ENCODE measurements at places on chromosomes 16 and 17. TPM values are rescaled to one million over a fixed set of nuclear protein-coding genes. Genes with fewer than 3 reads are reported as not detected.

DNA sequence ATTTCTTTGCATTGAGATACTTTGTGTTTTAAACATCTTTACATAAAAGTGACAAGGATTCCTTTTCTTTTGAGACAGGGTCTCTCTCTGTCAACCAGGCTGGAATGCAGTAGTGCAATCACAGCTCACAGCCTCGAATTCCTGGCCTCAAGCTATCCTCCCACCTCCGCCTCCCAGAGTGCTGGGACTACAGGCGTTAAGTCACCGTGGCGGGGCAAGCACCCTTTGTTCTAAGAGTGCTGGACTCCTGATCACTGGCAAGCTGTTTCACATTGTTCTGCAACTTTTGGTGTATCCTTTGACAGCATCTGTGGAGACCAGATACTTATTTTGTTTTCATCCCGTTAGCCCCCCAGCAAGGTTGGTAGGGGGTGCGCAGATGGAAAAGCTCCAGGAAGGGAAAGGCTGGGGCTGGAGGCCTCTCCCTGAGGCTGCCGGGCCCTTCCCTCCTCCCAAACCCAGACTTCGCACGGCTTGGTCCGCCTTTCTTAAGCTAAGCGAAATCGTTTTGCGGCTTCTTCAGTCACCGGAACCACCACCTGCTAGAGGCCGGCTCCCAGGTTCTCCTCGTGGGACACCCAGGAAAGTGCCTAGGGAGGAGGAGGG, 1.1 kb downstream of the ST6GALNAC2 start:
- no peak for DNase-seq

DNA sequence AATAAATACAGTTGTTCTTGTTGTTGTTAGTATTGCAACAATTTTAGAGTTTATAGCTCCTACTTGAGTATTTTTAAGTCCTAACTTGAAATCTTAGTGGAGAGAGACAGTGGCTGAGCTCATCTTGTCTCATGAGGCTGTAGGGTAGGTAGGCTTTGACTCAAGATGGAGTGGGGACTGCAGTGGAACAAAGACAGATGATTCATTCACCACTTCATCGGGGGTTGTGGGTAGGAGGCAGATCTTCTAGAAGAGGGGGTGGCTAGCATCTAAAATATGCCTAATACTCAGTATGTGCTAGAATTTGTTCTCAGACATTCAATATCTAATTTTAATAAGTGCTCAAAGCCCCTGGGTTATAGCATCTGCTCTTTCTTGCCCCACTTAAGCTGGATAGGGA, 13.1 kb upstream of the MMD start:
- no peak for DNase-seq

GRCh38 chr16:4474192-4474961, at the start of gene NMRAL1:
Gene NMRAL1, minus strand, starts transcription at chr16:4474625. Its CDS starts 493 bp downstream, at chr16:4474132.
- peak; percentile 77 for DNase-seq

GRCh38 chr17:1058423-1059130, 61.6 kb downstream of the TIMM22 start:
- DNase-seq: peak; percentile 60

The MYH8 gene
- total RNA-seq: 0.11 TPM

- DNase-seq: no peak
Measured at GRCh38 chr16:56787167-56787566, 57.2 kb downstream of the NUP93 start.

The C16orf54 gene
- total RNA-seq: not detected

DNA sequence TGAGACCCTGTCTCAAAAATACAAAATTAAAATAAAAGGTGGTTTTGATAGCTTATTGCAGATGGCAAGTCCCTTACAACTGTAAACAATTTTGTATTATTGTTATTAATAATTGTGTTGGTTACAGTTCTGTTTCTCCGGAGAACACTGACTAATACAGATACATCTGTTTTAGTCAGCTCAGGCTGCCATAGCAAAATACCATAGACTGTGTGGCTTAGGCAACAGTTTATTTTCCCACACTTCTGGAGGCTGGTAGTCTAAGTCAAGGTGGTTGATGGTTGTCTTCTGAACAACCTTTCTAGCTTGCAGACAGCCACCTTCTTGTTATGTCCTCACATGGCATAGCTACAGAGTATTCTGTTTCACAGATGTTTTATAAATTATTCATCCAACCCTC, 14.2 kb upstream of the IL21R start:
- DNase-seq: peak; percentile 62

DNA sequence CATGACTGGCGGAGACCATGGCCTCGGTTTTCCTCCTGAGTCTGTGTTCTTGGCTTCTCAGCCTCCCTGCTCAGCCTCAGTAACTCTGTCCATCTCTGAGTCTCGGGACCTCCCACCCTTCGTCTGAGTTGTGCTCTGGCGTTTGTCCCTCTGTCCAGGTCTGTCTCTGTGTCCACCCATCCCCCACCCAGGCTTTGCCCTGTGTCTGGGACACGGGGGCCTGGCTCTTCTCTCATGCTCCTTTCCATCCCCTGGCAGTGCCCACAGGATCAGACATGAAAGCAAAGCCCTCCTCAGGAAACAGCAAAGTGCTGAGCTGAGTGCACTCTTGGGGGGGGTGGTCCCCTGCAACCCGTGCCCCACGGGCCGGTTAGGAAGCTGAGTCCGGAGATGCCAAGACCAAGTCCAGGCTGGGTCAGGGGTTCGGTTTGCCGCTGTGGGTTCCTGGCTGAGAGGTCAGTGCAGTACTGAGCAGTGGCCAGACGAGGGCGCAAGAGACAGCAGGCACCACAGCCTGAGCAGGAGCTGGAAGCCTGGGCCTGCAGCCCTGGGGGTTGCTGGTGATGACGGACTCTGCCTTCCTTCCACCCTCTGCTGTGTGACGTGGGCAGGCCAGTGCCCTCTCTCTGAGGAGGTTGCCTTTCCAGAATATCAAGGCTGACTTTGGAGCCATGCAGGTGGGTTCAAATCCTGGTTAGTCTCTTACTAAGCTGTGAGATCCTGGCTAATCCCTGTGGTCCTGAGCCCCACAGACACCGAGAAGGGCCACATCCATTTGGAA, 2.5 kb downstream of the P2RX1 start:
- peak; percentile 57 for DNase-seq

The GNGT2 gene
- not detected for total RNA-seq

The CHST5 gene
- total RNA-seq: not detected

DNA sequence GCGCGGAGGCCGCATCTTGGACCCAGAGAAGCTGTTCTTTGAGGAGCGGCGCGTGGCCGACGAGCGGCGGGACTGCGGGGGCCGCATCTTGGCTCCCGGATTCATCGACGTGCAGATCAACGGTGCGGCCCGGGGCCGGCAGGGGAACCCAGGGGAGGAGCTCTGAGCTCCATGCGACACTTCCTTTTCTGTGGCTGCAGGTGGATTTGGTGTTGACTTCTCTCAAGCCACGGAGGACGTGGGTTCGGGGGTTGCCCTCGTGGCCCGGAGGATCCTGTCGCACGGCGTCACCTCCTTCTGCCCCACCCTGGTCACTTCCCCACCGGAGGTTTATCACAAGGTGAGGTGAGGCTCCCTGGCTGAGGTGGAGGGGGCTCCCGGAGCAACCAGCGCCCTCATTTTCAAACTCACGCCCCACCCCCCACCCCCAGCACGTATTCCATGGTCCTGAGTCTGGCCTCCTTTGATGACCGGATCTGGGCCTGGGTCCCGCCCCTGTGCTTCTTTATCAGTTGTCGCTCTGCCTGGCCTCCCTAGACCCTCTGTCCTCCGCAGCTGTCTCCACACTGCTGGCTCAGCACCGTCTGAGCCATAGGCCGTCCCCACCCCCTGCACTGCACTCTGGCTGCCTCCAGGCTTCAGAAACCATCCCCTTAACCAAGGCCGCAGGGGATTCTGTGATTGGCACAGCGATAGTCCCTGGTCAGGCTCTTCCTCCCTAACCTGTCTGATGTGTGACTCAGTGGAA, 787 bp downstream of the AMDHD2 start:
- no peak for DNase-seq

- DNase-seq: no peak
Measured at GRCh38 chr17:71337938-71338337, 782.9 kb upstream of the SOX9 start.

- DNase-seq: no peak
Measured at GRCh38 chr17:75830164-75831031, 13.8 kb downstream of the UNC13D start.

The SLC16A5 gene
- total RNA-seq: not detected

All from LHCN-M2 (cell line).